ENCODE measurements at places on chromosomes 16 and 17. TPM values are rescaled to one million over a fixed set of nuclear protein-coding genes. Genes with fewer than 3 reads are reported as not detected.

- peak; percentile 23 for DNase-seq
These were observed 44.0 kb upstream of the YPEL2 start for GRCh38 chr17:59287452-59287851.

- DNase-seq: no peak
These were observed 4.5 kb downstream of the TBX4 start for GRCh38 chr17:61456688-61457225.

DNA sequence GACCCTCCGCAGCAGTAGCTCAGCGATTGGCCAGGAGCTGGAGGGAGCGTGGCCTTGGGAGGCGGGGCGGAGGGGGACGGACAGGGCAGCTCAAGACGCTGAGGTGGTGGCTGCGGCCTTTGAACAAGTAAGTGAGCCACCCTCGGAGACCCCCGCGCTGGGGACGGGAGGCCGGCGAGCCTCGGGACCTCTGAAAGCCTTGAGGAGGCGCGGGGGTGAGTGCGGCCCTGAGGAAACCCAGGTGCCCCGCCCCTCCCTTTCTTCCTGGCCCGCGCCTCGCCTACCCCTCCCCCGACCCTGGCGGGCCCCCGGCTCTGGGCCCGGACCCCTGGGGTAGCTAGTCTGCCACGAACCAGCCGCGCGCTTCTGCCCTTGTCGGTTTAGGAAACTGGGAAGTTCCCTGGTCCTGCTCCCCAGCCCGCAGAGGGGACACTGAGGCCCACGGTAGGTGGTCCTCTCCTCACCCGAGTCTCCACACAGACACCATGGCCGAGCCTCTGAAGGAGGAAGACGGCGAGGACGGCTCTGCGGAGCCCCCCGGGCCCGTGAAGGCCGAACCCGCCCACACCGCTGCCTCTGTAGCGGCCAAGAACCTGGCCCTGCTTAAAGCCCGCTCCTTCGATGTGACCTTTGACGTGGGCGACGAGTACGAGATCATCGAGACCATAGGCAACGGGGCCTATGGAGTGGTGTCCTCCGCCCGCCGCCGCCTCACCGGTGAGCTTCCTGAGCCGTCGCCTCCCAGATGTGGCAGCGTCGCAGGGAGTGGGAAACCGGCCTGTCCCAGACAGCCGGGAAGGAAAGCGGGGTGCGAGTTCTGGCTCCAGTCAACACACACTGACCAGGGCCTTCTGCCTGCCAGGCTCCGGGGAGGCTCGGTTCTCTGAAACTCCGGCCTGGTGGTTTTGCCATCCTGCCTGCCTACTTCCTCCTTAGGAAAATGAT lies at the start of gene MAPK7:
Gene MAPK7 (plus strand): TSS at position 83 of the 945 bp plus-strand sequence. CDS start 403 bp downstream, at position 486.
- DNase-seq: no peak

GRCh38 chr17:7435676-7436555 lies 681 bp downstream of the TMEM102 start:
- peak; percentile 34 for DNase-seq

GRCh38 chr16:1639282-1639681 lies 27.1 kb downstream of the CRAMP1 start:
- no peak for DNase-seq

GRCh38 chr16:86975445-86975844 lies 341.7 kb downstream of the C16orf95 start:
- DNase-seq: peak; percentile 98

DNA sequence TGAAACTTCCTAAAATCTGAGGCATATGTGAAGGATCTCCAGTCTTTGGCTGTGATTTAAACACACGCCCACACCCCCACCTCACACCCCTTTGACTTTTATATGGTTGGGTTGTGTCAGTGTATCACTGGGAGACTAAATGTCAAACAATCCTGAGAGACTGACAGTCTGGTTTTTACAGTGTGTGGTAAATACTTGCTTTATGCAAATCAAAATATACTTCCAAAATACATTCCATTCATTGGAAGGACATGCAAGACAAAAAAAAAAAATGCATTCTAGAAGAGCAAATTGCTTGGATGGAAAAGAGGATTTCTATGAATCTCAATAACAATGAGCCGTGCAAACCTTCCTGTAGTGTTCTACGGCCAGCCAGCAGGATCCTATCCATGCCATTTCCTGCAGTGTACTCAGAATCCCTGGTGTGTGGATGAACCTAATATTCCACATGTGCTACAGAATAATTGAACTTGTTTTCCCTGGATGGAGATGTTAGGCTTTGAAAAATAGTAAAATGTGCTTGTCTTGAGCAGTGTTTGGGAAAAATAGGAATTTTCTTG lies 602.1 kb upstream of the GOT2 start:
- DNase-seq: no peak

The KRTAP4-8 gene
- not detected for total RNA-seq

The TMEM235 gene
- not detected for total RNA-seq

Data from RPMI7951 (cell line).